Spinal cord (tissue), 10 donors: ENCODE measurements at places on chromosomes 13 and 19. TPM values are rescaled to one million over a fixed set of nuclear protein-coding genes. Genes with fewer than 3 reads are reported as not detected.

- no peak for DNase-seq
These were observed 91.8 kb downstream of the COL4A2 start for GRCh38 chr13:110398564-110399507.

GRCh38 chr19:45186509-45187334 lies 8.1 kb downstream of the BLOC1S3 start:
- no peak for DNase-seq

DNA sequence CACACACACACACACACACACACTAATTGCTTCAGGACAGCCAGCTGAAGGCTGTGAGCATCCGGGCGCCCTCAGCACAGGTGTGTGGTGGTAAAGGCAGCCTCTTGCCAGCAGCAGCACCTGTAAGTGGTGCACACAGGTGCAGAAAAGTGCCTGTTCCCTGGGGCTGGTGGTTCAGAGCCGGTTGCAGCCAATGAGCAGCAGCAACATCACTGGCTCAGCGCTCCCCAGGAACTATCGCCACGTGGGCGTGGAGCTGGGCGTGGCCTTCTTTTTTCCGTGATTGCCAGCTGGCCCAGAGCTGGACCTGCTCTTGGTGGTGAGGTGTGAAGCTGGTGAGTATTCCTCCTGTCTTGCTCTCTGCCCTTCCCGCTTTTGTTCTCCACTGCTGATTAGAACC lies at the start of gene NLRP5:
TSS of gene NLRP5 (plus strand) at position 289 of the 400 bp plus-strand sequence.
- DNase-seq = no peak

DNA sequence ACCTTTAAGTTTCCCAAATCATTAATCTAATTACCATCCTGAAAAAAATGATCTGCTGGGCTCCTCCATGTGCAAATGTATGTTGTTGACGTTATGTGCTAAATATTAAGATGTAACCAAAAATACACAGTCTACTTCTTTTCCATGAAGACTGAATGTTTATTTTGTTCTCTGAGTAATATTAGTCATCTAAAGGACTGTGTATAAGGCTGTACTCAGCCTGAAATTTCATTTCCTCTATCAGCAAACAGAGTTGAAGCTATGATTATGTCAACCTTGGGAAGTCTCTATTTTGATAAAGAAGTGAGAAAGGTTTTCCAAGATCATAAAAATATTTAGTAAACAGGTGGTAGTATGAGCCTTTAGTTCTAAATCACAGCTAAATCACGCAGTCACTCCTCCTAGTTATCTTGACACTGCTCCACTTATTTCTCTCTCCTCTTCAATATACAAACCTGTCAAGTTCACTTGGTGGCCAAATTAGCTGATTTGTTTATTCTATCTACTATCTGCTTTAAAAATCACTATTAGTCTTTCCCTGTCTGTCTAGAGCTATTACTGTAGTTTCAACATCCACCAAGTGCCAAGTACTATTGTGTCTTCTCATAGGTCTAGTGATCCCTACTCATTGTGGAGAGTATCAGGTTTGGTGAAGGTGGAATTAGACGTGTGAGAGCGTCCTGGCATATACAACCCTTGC lies 211.7 kb upstream of the STARD13 start:
- DNase-seq = no peak

GRCh38 chr19:32877323-32877912 lies 7.9 kb upstream of the SLC7A9 start:
- no peak for DNase-seq

Gene DACH1
- 20.5 TPM for polyA plus RNA-seq

Gene TTC9B
- 139 TPM for polyA plus RNA-seq
